T-helper 1 cell (primary cell): ENCODE measurements at places on chromosomes 12 and 14.

DNA sequence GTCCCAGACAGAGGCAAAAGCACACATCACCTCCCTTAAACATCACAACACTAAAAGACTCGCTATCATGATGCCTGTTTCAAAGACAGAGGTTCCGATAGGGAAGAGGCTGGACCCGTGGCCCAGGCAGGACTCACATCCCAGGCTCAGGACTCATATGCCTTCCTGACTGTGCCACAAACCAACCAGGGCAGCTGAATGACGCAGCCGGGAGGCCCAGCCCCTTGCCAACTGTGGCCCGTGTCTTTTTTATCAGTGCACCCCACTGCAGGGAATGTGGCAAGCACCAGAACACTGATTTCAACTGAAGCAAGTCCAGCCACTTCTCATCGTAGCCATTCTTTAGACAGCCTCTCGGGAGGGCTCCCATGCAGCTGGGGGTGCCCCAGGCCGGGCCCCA lies 132.3 kb downstream of the KSR2 start:
- DNase-seq: no peak

DNA sequence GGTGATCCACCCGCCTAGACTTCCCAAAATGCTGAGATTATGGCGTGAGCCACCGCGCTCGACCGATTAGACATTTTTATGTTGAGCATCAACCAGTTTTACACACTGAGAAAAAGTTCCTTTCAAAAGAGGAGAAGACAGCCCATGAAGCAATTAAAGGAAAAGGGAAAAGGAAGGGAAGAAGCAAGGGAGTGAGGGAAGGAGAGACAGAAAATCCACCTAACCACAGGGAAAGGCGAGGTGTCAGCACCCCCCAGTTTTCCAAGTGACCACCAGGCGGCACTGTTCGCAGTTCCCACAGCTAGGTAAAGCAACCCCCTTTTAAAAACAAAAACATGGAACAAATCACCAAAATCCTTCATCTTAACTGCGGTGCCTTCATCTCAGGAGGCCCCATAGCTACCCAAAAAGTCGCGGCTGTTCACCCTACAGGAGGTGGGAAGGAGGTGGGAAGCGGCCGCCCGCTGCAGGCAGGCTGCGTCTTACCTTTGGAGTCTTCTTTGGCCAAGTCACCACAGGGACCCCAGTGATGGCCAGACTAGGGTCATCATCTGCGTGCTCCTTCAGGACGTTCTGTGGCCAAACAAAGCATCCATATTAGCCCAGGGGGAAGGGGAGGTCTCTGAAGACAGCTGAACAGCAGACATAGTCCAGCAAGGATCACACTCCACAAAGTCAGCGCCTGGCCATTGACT lies 86.6 kb downstream of the KDM2B start:
- no peak for DNase-seq

DNA sequence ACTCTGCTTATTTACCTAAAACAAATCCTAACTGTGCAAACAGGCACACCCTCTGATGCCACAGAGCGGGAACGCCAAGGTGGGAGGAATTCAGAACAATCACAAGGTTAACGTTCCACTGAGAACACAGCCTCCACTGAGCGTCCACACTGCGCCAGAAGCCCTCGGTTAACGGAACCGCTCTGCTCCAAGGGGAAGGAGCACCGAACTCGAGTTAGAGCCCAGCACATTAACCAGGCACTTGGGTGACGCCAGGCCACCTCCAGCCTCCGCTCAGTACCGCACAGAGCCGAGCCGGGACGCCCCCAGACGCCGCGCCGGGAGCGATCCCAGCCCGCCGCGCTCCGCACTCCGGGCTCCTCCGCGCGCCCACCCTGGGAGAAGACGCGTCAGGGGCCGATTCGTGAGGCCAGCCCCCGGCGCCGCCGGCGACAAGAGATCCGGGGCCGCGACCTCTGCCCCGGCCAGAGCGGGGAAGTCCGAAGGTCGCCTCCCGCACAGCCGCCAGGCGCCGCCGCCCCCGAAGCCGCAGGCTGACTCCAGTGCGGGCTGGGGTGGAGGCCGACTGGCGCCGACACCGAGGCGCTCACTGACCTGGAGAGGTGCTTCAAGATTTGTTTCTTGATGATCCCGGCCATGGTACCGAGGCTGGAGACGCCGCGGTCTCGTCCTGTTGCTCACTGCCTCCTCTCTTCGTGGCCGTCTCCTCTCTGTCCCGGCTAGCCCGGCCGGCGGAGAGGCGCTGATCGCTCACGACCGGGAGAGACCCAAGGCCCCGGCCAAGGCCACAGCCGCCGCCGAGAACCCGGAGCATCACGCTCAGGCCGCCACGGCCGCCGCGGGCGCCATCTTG lies 450 bp downstream of the BLTP3B start:
- no peak for DNase-seq

- DNase-seq: no peak
These were observed 8.5 kb upstream of the ASCL1 start for GRCh38 chr12:102948941-102949352.

- DNase-seq: no peak
These were observed 47.9 kb upstream of the MEG3 start for GRCh38 chr14:100777818-100778525.

- no peak for DNase-seq
These were observed 1.5 kb upstream of the FGF6 start for GRCh38 chr12:4447151-4447550.

GRCh38 chr14:89616852-89617341 lies 199.9 kb upstream of the FOXN3 start:
- peak; percentile 87 for DNase-seq

DNA sequence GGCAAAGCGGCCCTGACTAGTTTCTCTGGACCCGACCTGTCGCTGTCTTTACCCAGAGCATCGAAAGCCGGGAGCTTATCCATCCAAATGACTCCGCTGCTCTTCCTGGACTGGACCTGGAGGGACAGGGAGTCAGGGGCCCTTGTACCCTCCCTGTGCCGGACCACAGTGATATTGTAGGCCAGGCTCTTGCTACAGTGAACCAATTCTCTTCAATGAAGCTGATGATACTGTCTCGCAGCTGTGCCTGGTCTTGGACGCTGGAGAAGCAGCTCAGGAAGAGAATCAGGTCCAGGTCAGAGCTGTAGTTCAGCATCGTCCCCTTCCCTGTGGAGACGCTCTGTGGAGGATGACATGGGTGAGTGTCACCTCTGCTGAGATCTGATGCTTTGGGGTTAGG lies 14.7 kb upstream of the OASL start:
- DNase-seq: no peak

GRCh38 chr12:117105902-117106301 lies 6.7 kb upstream of the TESC start:
- no peak for DNase-seq

- DNase-seq: no peak
These were observed 126.0 kb upstream of the PARP11 start for GRCh38 chr12:3998968-3999792.

GRCh38 chr14:79840103-79840502 lies 371.2 kb downstream of the DIO2 start:
- no peak for DNase-seq

DNA sequence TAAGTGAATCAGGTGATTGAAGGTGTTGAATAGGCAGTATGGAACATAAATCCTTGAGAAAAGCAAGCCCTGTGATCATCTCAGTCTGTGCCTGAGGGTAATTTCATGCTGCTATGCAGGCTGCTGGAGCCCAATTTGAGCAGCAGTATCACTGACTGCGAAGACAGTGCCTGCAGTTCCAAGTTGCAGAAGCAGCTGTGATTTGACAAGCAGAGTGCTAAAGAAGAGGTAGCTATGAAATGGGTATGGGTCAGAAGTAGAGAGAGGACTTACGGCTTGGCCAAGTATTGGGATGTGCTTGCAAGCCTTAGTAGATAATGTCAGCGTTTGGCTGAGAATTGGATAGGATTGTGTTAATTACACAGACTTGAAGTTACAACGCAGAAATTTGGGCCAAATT lies 22.5 kb downstream of the PIK3C2G start:
- no peak for DNase-seq

DNA sequence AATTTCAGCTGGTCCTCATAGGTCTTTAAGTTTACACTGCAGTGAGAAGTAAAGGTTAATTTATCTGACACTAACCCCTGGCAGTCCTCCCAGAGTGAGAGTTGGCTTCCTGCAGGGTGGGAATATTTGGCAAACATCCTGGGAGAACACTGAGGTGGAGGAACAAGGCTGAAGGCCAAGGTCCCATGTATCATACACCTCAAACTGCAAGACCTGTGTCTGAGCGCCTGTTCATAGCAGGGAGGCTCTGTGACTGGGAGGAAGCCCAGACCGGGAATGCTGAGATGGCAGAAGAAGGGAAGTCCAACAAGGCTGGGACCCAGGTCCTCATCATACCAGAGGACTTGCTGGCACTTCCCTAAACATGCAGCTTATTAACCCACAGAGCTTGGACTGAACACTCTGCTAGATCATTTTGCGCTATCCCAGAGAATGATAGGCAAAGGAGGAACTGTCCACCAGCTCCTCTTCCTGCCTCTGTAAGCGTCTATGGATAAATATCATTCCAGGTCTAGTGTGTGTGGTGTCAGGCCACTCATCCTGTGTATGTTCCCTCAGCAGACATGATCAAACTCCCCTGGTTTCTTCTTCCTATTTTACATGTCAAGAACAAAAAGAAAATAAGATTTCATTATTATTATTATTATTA lies 199.6 kb upstream of the CNOT2 start:
- no peak for DNase-seq
